Stimulated activated CD8-positive, alpha-beta memory T cell treated with anti-CD3 and anti-CD28 coated beads, Interleukin-4, amount 100 ng/mL, for 1 hour (primary cell): ENCODE measurements at places on chromosomes 5 and 9.

- DNase-seq = no peak
These were observed 314.3 kb downstream of the EBF1 start for GRCh38 chr5:158785397-158785796.

DNA sequence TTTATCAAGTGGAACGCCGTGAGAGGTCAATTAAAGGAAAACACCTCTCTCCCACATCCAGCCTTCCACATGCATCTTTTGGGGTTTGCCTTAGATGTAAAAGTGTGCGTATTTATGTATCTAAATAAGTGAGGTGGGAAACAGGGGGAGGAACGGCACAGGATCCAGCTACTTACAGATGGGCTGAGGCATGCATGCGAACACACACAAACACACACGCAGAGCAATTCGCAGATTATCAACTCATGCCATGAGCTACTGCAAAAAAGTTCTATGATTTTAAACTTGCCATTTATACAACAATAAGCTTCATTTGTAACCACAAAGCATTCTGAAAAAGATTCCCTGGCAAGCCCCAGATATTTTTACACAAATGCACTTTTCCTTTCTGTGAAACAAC is 242.1 kb downstream of the BNC2 start:
- DNase-seq = no peak

- DNase-seq = no peak
These were observed 45.2 kb upstream of the GLIPR2 start for GRCh38 chr9:36091026-36091953.

DNA sequence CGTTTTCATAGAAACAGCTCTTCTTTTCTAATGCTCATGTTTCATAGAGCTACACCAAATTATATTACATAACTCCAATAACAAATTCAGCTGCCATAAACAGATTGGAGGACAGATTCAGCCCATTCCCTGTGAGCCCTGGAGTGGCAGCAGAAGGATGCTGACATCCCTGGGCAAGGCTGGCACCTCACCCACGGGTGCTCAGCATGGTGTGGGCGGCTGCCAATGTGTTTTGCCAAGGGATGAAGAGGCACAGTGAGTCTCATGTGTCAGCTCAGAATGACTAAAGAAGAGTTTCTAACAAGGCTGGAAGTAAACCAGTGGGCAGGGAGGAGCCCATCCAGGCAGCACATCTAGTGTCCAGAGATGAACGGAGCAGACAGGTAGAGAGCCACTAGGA is 127.1 kb upstream of the ICE1 start:
- DNase-seq = no peak

DNA sequence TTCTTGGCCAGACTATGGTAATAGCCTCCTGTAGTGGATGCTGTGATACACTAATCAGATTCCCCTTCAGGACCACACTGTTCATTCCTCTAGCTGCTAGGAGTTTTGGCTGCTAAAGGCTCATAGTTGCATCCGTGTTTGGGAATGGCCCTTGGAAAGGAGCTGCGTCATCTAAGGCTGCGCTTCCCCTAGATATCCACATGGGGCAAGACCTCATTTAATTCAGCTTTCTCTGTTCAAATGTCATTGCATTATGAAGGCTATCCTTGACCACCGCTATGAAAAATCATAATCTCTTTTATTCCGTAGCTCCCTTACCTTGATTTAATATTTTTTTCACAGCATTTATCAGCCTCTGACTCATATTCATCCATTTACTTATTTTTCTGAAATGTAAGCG is 258.3 kb upstream of the NR4A3 start:
- DNase-seq = no peak

GRCh38 chr9:132488626-132489025 is 78.6 kb downstream of the CFAP77 start:
- no peak for DNase-seq

GRCh38 chr5:92492908-92493307 is 1088.1 kb downstream of the NR2F1-AS1 start:
- DNase-seq = no peak

DNA sequence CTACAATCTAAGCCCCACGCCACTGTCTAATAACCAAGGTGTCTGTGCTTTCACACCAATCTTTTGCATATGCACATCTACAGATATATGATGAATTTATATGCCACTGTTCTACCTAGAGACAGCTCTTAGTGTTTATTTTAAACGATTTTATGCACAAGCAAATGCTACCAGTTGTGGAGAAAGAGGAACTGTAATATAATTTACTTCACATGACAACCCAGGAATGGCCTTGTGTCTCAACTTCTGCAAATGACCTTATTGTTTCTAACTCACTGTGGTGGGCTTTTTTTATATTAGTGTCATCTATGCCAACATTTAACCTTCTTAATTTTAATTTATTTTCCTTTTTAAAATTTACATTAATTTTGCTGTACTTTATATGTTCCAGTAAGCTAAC is 531.1 kb upstream of the TLE4 start:
- DNase-seq = no peak

DNA sequence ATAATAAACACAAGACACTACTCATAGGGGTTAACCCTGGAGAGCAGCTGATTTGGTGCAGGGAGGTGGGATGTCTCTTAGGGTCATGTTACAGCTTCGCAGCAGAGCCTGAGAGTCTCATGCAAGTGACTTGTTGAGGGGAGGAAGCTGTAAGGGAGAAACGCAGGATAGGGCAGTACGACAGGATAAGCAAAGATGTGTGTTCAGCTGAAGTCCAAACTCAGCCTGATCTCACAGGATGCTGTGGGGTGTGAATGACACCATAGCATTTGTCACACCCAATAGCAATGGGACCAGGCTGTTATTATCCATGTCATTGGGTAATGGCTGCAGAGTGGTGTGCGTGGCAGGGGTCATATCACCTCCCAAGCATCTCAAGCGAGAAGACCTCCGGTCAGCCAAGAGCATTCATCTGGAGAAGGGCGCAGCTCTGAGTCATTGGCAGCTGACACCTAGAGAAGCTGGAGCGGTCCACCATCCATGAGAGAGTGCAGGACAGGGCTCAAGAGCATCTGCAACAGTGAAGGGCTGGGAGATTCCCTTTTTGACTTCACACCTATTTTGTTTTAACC is 49.2 kb upstream of the RPL26L1 start:
- DNase-seq = no peak

- no peak for DNase-seq
These were observed 278.3 kb upstream of the RFX3 start for GRCh38 chr9:3804103-3804502.

DNA sequence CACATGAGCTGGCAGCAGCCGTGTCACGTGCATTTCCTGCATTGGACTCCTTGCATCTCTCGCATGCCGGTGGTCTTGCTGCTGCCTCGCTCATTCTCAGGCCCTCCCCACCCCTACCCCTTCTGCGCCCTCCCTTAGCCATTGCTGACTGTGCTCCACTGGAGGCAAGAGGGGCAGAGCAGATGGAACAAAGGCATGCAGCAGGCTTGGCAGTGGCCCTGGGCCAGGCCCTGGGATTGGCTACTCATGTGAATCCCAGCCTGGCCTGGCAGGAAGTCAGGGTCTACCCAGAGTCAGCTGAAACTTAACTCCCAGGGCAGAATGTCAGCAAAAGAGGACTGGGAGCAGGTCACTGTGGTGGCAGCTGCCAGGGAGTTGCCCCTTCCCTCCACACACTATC is 62.3 kb downstream of the TSTD2 start:
- no peak for DNase-seq

DNA sequence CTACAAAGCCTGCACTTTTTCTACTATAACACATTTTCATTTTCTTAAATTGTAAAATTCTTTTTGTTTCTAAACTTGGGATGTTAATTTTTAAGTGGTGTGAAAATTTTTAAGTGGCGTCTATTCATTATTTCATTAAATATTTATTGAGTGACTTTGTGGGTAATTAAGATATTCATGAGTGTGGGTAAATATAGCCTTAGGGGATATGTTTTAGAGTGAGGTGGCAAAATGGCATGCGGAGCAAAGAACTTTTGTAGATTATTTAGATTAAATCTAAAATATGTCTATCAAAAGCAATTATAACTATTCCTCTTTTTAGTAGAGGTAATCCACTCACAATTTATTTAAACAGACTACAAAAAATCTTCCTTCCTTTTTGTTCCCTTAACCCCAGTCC is 188.4 kb downstream of the PCSK1 start:
- DNase-seq = no peak

DNA sequence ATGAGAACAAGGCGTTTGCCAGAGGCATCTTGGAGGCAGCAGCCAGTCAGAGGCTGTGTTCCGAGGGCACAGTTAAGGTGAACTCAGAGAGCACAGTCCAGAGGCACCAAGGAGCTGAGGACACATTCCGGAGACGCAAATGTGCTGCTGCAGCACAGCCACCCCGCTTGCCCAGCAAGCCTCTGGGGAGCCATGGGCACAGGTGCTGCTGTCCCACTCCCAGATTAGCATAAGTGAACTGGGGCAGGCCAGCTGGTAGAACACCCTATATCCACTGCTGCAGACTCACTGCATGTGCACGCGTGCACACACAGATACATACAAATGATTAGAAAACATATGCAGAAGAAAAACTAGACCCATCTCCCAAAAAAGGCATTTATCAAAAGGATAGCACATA is 164.5 kb downstream of the EBF1 start:
- DNase-seq = no peak

DNA sequence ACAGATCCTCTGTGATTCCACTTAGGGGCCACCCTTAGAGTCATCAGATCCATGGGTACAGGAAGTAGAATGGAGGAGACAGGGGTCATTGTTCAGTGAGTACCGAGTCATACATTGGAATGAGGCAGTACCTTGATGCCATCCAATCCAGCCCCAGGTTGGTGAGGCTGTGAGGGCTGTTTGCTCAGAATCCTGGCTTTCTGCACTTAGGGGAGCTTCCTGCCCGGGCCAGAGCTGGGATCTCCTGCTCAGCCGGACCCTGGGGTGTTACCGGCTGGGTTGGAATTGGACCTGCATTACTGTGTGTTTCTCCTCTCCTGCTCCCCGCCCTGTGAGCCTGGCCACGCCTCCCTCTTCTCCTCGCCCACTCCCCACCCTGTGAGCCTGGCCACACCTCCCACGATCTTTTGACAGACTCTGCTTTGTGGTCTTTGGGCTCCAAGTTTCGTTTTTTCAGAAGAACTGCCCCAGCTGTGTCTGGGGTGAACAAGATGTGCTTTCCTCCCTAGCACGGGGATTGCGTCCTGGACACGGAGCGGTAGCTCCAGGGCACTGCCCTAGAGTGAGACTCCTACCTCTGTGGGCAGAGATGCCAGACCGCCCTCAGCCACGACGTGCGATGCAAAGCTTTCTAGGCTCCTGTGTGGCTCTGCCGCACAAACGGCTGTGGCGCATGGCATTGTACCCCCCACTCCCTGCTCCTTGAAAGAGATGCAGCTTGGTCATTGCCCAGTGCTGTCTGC is 15.4 kb downstream of the TRAF2 start:
- peak; percentile 39 for DNase-seq

DNA sequence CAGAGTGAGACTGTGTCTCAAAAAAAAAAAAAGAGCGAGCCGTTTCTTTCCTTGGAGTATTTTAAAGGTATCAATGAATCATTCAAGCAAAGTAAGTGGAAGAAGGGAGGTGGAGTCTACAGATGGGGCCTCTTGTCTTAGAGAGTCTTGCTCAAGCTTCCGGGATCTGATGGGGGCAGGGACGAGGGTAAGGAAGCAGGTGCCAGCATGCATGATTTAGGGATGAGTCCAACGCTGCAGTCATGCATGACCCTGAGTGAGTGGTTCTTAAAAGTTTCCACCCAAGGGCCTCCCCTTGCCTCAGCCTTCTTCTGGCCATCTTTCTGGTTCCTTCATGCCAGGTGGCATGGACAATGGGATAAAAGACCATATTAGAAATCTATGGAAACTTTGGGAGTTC is 79.6 kb downstream of the MYO10 start:
- no peak for DNase-seq

- no peak for DNase-seq
These were observed 42.2 kb downstream of the NIPAL4 start for GRCh38 chr5:157502143-157502647.

GRCh38 chr5:9599391-9599790 is 30.8 kb downstream of the TAS2R1 start:
- no peak for DNase-seq

GRCh38 chr5:78959767-78960166 is 25.3 kb downstream of the ARSB start:
- no peak for DNase-seq

DNA sequence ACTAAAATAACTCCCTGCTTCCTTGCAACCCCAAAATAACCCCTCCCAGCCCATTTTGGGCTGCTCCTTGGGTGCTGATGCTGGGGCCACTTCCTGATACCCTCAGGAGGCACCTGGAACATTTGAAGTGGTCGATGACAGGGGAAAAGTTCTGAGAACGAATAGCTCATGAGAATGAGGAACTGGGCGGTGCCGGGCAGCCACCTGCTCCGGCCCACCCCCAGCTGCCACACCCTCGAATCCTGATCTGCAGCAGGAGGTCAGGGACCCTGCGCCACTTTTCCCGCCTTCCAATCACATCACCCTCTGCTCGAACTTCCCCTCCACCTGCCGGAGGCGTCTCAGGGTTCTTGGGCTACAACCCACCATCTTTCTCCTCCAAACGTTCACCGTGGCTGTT is 19.7 kb downstream of the HRH2 start:
- DNase-seq = no peak

DNA sequence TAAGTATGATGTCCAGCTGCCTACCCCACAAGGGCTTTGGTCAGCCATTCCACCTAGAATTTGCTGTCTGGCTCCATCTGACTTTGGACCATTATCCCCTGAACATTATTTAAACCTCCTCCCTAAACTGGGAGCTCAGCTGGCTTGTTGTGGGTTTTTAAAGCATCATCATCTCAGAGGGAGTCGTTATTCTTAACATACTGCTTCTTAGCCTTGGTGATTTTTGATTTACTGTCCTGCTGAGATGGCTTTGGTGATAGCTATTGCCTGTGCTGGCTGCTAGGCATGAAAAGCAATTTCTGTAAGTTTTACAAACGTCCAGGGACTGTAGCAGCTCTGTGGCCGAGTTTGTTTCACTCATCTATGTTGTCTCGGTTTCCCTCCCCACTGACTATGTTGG is 256.1 kb downstream of the NR3C1 start:
- DNase-seq = no peak

DNA sequence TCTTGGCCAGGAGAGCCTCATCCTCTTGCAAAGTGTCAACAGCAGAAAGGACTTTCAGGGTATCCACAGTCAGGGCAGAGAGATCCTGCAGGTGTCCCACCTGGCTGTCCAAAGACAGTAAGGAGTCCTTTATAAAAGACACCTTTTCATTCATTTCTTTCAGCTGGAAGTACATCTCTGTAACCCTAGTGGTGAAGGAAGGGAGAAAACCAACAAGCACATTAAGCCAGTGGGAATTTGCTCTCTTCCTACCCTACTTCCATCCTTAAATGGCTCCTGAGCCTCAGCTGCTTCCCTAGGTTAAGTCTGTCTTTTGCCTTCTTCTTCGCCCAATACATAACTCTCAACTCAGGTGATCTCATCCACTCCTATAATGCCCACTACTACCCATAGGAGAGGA is 124.8 kb downstream of the TRPM6 start:
- no peak for DNase-seq

DNA sequence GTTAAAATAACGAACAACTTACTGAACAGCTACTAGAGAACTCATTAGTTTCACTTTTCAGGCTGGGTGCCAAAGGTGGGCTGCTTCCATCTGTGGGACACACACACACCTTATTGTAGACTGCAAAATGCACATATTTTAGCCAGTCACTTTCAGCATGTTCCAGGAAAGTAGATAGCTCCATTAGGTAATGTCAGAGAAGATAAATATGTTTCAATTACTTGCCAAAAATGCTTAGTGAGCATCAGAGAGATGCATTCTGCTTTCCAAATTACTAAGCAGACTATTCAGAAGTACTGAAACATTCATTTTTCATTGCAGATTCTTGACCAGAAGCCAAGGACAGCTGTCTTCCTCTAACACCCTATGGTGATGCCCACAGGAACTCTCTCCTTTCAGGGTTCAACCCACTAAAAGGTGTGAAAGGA is 56.2 kb upstream of the APC start:
- DNase-seq = no peak

GRCh38 chr9:76591256-76591950 is 132.4 kb downstream of the GCNT1 start:
- no peak for DNase-seq
